ENCODE measurements at places on chromosomes 12 and 14.

GRCh38 chr14:30610787-30611343 is 11.3 kb upstream of the SCFD1 start:
- peak; percentile 89 for DNase-seq

DNA sequence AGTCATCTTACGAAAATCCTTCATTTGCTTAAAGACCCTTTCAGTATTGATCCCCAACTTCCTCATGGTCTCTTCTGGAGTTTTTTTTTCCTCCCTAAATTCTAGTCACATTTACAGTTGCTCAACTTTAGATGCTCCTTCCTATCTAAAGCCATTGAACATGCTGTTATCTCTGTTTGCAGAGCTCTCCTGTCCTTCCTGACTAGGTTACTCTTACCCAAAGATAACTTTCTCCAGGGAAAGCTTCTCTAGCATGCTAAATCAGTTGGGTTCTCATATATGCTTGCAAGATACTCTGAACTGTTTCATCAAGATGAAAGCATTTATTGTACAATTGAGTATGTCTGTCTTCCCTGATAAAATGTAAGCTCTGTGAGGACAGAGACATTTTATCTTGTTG is 1.8 kb upstream of the RAB21 start:
- no peak for DNase-seq

GRCh38 chr14:103243764-103244737 is 90.0 kb upstream of the EIF5 start:
- DNase-seq = no peak

- no peak for DNase-seq
Observed at GRCh38 chr12:132690112-132690511, 2.7 kb downstream of the PXMP2 start.

- no peak for DNase-seq
Observed at GRCh38 chr12:107105410-107105703, 12.0 kb upstream of the CRY1 start.

DNA sequence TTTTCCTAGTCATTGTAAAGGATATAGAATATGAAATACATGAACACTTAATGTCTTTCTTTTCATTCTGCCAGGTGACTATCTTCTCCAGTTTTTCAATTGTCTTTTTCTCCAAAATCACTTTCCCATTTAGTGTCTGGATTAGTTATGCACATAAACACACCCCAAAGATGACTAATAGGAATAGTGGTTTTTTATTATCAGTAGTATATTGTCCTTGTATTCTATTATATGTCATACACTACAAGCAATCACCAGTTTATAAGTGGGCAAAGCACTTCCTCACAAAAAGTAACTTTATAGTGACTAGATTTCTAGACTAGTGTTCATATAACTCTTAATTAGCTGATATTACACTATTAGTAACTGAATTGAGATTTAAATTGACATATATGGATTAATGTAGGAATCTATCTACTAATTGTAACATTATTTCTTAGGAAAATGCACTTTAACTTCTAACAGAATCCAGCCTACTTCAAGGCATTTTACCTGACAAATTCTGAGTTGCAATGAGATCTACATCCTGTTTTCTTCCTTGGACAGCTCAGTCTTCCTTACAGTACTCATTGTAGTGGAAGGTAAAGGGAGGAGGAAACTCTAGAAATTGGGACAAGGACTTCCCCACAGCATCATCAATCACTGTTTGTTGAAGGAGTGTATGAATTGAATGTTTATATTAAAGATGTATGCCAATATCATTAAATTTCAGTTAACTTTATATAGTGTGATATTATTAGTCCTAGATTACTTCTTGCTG is 186.1 kb upstream of the GARIN2 start:
- no peak for DNase-seq

DNA sequence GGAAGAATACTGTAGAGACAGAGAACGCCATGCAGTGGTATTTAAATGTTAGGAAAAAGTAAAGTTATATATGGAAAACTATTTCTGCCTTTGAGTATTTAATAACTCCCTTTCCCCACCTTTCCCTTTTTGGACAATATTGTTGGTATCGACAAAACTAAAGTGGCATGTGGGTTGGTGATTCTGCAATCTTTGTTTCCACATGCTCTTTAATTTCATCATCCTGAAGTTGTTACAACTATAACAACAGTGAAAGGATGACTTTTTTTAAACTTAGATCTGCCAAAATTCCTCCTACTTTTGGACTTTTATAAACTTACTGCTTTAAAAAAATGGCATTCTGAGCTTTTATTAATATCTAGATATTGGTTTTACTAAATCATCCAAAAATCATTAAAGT is 25.3 kb downstream of the TTC8 start:
- DNase-seq = no peak

GRCh38 chr12:53098354-53098981 is 1.0 kb downstream of the IGFBP6 start:
- DNase-seq = no peak
